ENCODE measurements at places on chromosomes 4 and X. TPM values are rescaled to one million over a fixed set of nuclear protein-coding genes. Genes with fewer than 3 reads are reported as not detected.
A peak's percentile ranks its signal among the peaks of the same experiment; 100 is the strongest.

- DNase-seq: no peak
Observed at GRCh38 chr4:7956270-7956808, 16.7 kb upstream of the AFAP1 start.

DNA sequence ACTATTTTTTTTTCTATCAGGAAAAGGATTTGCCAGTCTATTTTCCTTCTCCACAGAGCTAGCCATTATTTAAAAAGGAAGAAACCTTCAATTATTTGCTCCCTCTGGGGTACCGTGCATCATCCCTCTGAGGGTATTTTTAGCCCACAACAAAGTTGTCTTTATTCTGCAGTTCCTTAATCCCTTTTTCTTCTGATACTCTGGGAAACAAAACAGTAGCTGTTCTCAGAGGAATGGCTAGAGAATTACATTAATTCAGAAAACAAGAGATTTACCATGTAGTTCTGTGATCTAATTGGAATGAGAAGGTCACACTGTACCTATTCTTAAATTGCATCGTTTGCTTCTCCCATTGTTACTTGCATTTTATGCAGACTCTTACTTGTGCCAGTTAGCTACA, 1056.7 kb downstream of the STIM2 start:
- DNase-seq: no peak

DNA sequence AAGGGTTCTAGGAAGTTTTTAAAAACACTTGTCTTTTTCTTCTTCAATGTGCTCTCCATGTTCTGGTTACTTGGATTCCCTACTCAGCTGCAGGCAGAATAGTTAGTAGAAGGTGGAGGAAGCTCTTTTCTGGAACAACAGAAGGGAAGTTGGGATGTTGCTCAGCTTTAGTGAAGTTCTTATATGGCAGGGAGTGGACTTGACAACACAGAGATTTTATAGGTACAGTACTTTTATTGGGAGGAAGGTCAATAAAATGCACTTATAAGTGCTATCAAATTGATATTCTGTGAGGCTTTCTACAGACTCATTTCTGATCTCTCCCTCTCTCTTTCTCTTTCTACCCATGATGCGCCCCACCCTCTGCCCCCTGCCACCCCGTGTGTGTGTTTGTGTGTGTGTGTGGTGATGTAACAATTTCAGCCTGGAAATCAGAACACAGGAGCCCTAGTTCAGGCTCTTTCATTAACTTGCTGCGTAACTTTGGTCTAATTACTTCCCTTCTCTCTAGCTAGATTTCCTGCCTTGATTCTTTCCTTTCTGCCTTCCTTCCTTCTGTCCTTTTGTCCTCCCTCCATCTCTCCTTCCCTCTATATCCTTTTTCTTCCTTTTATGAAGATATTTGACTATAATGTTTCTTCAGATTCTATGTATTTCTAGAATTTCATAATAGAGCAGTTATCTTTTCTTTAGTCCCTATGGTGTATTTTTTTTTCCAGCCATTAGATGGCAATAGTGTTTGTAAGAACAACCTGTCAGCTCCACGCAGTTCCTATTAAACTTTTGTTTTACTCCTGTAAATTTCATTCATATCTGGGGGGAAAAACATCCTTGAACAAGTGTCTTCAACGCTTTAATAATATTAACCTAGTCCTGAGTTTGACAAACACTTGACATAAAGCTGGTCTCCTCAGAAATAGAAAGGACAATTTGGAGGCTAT, 37.1 kb downstream of the HEPH start:
- DNase-seq: no peak

GRCh38 chr4:15729910-15730533, 27.2 kb downstream of the BST1 start:
- peak; percentile 25 for DNase-seq

DNA sequence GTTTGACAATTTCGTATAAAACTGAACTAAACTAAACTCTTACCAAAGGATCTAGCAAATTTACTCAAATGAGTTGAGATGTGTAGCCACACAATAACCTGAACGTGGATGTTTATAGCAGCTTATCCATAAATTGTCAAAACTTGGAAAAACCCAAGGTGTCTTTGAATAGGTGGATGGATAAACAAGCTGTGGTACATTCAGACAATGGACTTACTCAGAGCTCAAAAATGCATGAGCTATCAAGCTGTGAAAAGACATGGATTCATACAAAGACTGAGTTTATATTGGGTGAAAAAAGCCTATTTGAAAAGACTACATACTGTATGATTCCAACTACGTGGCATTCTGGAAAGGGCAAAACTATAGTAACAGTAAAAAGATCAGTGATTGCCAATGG, 69.5 kb downstream of the LARP1B start:
- no peak for DNase-seq

DNA sequence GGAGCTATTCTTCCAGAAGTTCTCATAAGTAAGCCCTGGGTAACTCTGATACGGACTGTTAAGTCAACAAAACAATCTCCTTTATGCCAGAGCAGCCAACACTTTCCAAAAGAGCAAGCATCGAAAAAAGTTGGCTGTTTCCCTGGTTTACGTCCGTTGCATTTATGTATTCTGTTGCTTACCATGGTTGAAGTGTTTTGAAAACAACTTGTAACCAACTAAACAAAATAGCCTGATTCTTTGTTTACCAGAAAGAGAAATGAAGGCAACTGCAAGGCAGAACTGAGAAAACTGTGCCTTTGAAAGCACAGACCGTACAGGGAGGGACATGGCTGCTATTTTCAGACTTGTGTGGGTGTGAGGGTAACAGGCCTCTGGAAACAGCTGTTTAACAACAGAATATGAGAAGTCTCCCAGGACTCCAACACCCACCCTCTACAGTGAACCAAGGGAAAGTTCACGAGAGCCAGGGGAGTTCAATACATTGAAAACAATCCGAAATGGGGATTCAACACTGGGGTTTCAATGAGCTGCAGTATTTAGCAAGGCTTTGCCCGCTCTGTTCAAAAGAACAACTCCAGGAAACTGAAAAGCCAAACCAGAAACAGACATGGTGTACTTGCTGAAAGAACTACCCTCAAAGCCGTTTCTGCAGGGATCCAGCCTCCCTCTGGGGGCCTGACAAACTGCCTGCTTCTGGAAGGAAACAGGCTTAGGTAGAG, 95.8 kb upstream of the EGFL6 start:
- peak; percentile 28 for DNase-seq

- DNase-seq: no peak
Observed at GRCh38 chr4:183158062-183158461, 59.0 kb downstream of the WWC2 start.

- no peak for DNase-seq
Observed at GRCh38 chrX:72123471-72124185, 8.1 kb downstream of the RTL5 start.

GRCh38 chrX:121028419-121028818, 19.0 kb upstream of the GLUD2 start:
- no peak for DNase-seq

DNA sequence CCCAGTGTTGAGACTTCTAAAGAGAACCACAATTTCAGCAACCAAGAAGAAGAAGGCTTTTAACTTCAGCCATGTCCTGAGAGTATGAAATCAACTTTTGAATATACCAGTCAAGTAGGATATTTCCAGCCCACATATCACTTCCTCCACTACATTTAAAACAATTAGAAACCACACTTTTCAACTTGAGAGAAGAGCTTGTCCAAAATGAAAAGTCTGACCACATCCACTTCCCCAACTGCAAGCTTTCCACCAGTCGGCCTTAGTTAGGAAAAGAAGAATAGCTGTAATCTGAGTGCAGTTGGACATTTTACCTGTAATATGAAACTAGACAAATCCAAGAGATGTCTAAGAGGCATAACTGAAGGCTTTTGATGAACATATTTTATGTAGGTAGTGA, 101.9 kb upstream of the SLC7A11 start:
- no peak for DNase-seq

DNA sequence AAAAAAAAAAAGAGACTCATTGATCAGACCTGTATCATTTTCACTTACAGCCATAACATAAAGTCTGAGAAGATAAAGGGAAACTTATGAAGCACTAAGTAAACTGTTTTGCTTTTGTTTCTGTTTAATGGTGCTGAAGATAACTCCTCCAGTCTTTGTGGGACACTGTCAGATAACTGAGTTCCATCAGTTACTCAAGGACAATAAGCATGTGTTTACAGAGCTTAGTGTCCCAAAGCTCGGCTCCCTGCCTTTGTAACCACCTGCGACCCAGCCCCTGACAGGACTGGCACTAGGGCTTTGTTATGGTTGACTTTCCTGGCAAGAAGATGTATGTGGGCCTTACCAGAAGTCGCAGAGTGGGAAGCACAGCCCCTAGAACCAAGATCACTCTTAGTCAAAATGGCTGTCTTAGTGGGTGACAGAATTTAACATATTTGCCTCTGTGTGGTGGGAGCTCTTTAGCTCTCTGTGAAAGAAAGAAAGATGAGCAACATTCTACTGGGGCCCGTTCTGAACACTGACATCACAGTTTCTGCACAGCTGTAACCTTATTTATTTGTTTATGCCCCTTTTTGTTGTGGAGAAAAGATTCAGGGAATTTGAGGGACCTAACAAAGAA, 68.1 kb downstream of the FNIP2 start:
- DNase-seq: no peak

- DNase-seq: no peak
Observed at GRCh38 chr4:126784966-126785580, 847.7 kb upstream of the INTU start.

DNA sequence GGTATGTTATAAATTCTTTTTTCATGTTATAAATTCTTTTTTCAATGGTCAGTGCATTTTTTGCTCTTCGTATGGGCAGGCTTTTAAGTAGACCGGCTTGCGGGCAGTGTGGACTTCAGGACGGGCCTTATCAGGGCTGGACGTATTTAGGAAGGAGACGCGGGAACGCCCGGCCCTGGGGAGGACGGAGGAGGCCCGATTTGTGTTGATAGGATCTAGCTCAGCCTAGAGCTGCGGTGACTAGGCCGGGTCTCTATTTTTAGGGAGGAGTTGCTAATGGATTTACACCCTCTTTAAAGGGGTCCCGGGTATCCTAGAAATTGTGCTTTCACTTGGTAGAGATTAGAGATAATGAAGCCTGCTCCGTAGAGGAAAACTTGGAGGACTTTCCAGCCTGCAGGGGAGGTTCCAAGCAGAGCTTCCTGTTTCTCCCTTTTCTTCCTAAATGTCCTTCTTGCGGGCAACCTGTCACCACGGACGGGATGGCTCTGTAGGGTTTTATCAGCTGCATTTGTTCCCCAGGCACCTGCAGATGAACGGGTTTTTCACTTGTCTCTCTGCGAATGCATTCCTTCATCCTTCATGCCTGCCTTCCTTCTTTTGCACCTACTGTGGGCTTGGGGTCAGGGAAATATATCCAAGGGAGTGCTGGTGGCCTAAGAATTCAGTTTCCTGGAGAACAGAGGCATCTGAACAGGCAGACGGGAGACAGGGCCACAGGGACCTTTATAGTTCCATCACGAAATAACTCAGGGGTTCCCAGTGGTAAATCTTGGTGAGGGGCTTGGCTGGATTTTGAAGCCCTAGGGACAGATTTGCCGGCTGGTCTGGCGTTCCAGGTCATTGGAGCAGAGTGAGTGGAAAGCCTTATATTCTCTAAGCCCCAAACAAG, 1.4 kb downstream of the CD99 start:
- no peak for DNase-seq

DNA sequence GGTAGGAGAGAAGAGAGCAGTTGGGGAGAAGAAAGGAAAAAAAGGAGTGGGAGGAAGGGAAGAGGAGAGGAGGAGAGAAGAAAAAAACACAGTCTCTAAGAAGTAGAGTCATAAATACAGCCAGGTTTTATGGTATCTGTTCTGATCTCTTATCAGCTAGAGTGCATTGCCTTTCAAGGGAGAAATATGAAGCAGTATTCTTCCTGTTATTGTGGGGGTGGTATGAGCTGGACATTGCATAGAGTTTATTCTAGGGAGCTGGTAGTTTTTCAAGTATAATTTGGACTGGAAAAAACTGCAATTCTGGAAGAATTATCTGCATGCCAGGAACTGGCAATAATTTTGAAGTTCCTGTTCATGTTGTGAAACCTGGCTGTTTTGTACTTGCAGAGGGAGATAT, 54.9 kb upstream of the TAB3 start:
- DNase-seq: no peak

- no peak for DNase-seq
Observed at GRCh38 chr4:140874056-140874455, 117.9 kb upstream of the TBC1D9 start.

DNA sequence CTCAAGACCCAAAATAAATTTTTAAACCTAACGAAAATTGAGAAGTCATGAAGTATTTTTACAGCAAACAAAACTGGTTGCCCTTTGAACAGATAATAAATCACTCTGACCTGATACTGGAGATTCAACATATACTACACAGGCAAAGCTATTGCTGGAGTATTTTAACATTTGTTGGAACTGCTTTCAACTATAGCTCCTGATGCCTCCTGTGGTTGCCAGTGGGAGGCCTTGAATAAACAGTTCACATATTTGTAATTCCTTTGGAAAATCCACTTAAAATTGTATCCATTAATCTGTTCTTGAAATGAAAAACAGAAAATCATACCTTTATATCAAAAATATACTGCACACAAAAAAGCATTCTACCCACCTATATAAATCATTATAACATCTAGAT, 605.1 kb downstream of the KCTD8 start:
- no peak for DNase-seq

DNA sequence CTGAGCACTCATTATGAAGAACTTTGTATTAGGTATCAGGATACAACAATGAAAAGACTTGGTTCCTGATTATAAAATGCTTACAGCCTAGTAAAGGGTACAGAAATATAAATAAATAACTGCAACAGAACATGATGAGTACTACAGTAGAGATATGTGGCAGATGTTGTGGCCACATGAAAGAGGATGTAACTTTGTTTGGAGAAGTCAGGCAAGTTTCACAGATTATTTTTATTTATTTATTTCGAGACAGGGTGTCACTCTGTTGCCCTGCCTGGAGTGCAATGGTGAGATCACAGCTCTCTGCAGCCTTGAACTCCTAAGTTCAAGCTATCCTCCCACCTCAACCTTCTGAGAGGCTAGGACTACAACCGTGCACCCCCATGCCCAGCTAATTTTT, 15.8 kb upstream of the UBE2K start:
- DNase-seq: no peak

DNA sequence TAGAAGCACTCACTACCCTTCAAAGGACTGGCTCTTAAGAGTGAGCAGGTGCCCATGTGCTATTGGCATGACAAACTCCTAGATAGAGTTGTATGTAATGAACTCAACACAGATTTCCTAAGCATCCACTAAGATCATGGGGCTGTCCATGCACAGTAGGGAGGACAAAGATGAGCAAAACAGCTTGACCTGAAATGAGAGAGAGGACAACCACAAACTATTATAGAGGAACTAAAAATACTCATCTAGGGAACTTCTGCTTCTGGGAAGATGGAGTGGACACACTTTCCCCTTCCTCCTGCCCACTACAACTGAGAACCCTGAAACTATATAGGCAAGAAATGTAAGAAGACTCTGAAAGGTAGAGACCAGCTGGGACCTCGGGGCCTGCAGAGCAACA, 20.8 kb upstream of the TMEM128 start:
- no peak for DNase-seq

FAM50A gene
- 45.6 TPM for polyA plus RNA-seq

RHOH gene
- 416 TPM for polyA plus RNA-seq

CENPVL3 gene
- polyA plus RNA-seq: not detected

CXCL11 gene
- polyA plus RNA-seq: not detected

TMSB15C gene
- 0.86 TPM for polyA plus RNA-seq

POF1B gene
- polyA plus RNA-seq: not detected

SPACA5 gene
- polyA plus RNA-seq: not detected

EDA2R gene
- polyA plus RNA-seq: not detected

COL4A5 gene
- not detected for polyA plus RNA-seq

TEX13C gene
- polyA plus RNA-seq: not detected

Data from naive thymus-derived CD8-positive, alpha-beta T cell (primary cell).